ENCODE measurements at places on chromosomes 2 and 18.
A peak's percentile ranks its signal among the peaks of the same experiment; 100 is the strongest.

- DNase-seq = no peak
Measured at GRCh38 chr2:202127687-202128331, 54.8 kb downstream of the KIAA2012 start.

GRCh38 chr2:197269815-197270214 lies 40.8 kb downstream of the ANKRD44 start:
- DNase-seq = no peak

DNA sequence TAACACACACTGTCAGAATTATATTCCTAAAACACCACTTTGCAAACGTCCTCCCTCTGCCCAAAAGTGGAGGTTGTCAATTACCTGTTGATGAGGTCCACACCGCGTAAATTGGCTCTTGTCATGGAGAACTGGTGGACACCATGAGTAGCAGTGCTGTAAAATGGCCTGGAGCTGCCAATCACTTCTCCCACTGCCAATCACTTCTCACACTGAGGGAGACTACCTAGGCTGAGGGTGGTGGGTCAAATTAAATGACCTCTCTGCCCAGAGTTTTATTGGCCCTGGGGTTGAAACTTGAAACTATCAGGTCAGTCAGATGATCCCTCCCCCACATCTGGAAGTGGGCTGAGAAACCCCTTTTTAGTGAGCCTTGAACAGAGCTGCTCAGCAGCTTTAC lies 89.6 kb downstream of the SOWAHC start:
- no peak for DNase-seq

DNA sequence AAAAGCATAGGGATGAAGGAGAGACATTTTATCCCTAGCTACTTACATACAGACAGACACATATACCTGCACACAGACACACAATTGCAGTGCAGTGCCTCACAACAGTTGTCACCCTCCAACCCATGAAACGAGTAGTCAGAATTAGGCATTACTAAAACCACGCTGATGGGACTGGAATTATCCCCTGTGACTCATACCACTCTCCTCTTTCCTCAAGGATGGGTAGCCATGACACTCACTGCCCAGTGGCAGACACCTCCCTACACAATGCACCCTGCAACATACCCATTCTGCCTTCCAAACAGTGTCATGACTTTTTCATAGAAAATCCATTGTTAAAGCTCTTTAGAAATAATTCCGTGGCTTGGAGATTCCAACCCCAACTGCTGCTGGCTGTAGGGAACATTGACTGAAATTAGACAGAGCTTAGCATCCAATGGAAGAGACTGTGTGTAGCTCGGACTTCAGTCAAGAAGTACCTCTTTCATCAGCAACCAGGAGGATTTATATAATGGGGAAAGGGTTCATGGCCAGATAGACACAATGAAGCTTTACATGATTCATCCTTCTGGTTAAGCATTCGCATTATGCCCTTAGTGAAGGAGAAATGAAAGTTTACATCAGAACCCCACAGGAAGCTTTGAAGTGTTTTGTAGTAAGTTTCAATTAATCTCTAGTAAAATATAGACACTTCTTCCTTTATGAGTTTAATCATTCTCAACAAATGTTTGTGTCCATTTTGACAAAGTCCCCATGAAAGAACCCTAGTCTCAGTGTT lies 155.2 kb downstream of the FBXO15 start:
- no peak for DNase-seq

GRCh38 chr18:10757349-10757748 lies 231.5 kb downstream of the NAPG start:
- DNase-seq = no peak

DNA sequence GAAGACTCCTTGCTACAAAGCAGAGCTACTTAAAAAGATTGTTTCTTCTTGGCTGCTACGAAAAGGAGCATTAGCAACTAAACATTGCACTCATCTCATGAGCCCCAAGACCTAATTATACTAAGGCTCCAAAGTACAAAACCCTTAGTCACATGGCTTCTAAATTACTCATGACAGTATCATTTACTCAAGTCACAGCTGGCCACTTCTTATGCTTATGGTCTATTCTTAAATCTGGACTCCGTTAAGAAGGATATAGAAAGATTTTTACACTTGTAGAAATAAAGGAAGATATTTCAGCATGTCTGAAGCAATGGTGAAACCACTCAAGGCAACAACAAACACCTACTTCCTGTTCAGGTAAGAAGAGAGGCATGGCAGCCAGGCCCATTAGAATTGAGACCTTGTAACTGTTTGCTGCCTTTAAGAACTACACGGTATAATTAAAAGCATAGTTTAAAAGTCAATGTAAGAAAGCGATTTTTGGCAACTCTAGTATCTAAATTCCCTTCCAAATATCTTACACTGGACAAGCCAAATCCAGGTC lies 12.7 kb downstream of the ANKRD44 start:
- DNase-seq = peak; percentile 64

DNA sequence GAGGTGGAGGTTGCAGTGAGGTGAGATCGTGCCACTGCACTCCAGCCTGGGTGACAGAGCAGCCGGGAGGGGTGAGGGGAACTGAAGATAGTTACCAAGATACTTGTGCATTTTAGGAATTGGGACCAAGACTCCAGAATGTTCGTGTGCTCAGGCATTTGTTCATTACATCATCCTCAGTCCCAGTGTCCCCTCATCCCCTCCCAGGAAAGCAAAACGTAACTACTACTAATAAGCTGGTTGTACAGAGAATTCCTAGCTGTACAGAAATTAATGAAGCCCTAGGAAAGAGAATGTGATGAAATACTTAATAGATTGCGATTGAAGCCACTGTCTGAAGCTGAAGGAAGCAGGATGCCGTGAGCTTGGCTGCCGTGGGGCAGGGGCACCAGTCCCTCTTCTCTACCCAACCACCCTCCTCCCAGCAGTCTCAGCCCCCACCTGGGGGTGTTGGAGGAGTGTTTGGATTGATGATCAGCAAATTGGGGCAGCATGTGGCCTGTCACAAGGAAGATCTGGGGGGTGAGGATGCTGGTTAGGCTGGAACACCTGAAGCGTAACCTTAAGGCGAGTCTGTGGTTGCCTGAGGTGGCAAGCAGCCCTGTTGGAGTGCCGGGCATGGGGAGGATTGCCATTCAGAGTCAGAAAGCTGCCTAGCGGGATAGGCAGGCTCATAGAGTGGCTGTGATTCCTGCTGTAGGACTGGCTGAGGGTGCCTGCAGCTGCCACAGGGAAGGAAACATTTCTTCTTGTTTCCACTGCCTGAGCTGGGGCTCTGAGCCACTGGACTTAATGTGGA lies 140.9 kb downstream of the SH3RF3 start:
- DNase-seq = no peak

- no peak for DNase-seq
Measured at GRCh38 chr2:215624423-215624829, 188.6 kb upstream of the FN1 start.

All from activated CD4-positive, alpha-beta T cell treated with anti-CD3 and anti-CD28 coated beads, Interleukin-2, Interleukin-6, amounts not matched to agents 100 ng/mL and 50 ng/mL, durations not matched to agents 16 hours and 8 hours (primary cell).